ENCODE measurements at places on chromosomes 2 and 18.

DNA sequence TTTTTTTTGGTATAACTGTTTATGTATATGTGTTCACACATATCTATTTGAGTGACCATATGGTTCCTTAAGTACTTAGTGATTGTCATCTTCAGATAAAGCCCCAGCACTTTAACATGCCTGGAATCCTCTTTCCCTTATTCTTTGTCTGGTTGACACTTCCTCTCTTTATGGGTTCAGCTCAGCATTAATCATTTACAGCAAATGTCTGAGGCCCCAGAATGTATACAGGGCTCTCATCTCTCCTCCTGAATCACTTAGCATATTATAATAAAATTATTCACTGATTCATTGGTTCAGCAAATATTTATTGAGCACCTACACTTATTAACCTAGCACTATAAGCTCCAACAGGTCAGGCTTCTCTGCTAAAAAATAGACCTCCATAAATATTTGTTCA, 43.5 kb upstream of the CD28 start:
- no peak for DNase-seq

DNA sequence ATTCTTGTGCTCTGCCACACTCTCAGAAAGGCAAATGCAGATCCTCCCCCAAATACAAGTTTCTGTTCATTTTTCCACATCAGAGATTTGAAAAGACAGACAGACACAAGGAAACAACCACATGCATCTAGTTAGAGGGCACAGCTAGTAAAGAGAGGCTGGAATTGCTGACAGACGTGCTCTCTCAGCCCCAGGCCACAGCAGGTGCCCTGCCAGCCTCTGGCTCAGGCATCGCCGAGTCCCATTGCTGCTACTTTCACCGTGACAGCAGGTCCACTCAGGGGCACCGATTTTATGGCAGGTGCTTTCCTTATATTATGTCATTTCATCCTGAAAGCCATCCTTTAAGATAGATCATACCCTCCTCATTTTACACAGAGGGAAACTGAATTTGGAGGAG, 507.5 kb downstream of the EIPR1 start:
- DNase-seq, result no peak

DNA sequence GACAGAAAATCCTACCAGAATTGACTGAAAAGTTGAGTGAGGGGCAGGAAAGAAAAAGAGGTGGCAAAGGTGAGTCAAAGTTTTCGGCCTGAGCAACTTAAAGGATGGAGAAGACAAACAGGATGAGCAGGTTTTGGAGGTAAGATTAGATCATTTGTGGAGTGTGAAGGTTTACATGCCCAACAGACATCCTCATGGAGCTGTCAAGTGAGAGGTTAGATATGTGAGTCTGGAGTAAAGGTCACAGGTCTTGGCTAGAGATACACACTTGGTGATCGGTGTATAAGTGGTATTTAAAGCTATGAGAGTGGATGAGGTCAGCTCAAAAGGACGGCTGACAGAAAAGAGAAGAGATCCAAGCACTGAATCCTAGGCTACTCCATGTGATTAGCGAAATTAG, 11.1 kb upstream of the MYL12A start:
- DNase-seq, result no peak

GRCh38 chr2:101751276-101751815, 53.8 kb downstream of the MAP4K4 start:
- DNase-seq, result no peak

All from NCI-H446 (cell line).